ENCODE measurements at places on chromosomes 11 and 22.

- no peak for DNase-seq
These were observed 163.6 kb upstream of the ISX start for GRCh38 chr22:34902335-34902734.

GRCh38 chr11:128686745-128687177 lies 7.1 kb upstream of the FLI1 start:
- peak; percentile 62 for DNase-seq

DNA sequence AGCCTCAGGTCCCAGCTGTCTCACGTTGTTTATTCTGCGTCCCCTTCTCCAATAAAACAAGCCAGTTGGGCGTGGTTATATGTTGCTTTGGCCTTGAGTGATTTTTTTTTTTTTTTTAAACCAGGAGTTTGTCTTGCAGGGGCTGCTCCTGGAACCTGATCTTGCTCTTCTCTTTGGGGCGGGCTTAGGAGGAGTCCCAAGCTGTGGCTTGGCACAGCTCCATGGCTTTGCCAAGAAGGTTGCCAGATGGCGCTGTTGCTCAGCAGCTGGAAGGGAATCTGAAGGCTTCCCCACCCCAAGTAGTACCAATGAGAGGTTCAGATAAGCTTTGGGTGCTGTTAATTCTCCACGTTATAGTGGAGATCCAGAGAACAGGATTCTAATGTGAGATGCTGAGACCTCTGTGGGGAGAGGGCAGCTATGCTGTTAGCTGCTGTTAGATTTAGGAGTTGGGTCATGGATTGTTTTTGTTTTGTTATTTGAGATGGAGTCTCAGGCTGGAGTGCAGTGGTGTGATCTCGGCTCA lies 2.0 kb upstream of the FERMT3 start:
- peak; percentile 82 for DNase-seq

DNA sequence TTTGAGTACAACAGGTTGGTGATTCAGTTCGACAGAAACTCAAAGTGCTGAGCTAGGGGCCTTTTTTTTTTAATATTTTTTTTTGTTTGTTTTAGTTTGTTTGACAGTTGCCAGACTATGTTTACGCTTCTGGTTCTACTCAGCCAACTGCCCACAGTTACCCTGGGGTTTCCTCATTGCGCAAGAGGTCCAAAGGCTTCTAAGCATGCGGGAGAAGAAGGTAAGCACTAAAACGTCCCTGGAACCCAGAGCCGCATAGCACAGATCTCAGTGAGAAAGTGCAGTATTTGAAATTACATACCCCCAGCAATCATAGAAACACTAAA lies 649 bp downstream of the PRRG4 start:
- DNase-seq, result no peak

- DNase-seq, result no peak
These were observed 566.2 kb downstream of the TBC1D22A start for GRCh38 chr22:47328550-47329243.

DNA sequence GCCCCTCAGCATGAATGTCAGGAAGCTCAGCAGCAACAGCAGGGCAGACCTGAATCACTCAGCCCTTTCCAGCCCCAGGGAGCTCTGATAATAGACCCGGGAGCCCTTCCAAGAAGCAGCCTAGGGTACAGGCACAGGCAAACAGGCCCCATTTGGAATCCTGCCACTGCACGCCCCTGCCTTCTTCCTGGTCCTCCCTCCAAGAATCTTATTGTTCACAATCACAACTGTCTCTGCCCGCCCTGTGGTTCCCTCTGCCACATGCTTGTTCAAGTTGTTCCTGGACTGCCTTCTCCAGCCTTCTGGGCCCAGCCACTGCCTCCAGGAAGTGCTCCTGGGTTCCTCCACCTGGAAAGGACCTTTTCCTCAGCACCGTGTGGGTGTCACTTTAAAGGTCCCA lies 54.6 kb downstream of the LRRC32 start:
- DNase-seq, result no peak

DNA sequence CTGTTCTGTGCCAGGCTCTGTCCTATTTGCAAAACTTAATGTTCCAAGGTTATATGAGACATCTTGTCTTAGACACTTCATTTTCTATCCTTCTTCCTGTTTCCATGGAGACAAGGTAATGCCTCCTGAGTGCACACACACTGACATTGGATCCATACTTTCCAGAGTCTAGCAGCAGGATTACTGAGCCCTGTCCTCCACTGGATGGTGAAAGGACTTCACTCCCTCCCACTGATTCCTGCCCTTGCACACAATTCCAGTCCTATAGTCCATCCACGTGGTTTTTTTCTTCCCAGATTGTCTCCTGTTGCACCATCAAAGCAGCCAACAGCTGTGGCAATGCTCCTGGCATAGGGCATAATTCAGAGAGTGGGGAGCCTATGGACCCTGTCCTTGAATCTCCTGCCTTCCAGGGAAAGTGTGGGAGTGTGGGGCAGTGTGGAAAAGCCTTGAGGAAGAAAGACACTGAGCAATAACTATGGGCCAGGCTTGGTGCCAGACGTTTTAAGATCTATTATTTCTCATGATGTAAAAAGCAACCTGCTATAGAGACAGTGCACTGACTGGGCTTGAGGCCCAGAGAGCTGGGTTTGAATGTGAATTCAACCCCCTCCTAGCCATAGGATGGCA lies 31.3 kb downstream of the SERPINH1 start:
- DNase-seq, result no peak
